ENCODE measurements at places on chromosomes 3 and 15.

GRCh38 chr3:188979669-188980310 lies 192.0 kb upstream of the TPRG1 start:
- no peak for DNase-seq

DNA sequence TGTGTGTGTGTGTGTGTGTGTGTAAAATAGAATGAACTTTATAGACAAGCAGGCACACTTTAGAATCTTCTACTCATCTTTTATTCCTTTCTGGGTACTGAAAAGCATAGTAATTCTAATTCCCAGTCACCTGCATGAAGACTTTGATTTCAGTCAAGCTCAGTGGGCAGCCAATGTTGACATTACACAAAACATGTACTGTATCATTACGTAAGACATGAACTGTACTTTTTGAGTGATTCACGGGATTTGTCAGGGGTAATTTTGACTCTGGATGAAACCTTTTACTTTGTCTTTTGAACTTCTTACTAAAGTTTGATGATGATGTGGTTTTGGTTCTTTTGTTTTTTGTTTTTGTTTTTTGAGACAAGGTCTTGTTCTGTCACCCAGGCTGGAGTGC lies 38.8 kb downstream of the PTPRG start:
- no peak for DNase-seq

GRCh38 chr3:139301654-139302053 lies 42.2 kb upstream of the MRPS22 start:
- no peak for DNase-seq

- DNase-seq = no peak
These were observed 457.5 kb upstream of the ALCAM start for GRCh38 chr3:104909198-104909597.

- DNase-seq = no peak
These were observed 12.8 kb downstream of the CFAP100 start for GRCh38 chr3:126407412-126408044.

GRCh38 chr15:55248895-55249294 lies 40.7 kb downstream of the RAB27A start:
- DNase-seq = no peak

- no peak for DNase-seq
These were observed 46.9 kb upstream of the PPP2R3A start for GRCh38 chr3:135918600-135918999.

GRCh38 chr3:30712991-30713390 lies 106.6 kb downstream of the TGFBR2 start:
- DNase-seq = no peak

- DNase-seq = no peak
These were observed 109.6 kb upstream of the TMCO5A start for GRCh38 chr15:37824717-37825382.

GRCh38 chr3:45413172-45413765 lies 24.9 kb downstream of the LARS2 start:
- no peak for DNase-seq

DNA sequence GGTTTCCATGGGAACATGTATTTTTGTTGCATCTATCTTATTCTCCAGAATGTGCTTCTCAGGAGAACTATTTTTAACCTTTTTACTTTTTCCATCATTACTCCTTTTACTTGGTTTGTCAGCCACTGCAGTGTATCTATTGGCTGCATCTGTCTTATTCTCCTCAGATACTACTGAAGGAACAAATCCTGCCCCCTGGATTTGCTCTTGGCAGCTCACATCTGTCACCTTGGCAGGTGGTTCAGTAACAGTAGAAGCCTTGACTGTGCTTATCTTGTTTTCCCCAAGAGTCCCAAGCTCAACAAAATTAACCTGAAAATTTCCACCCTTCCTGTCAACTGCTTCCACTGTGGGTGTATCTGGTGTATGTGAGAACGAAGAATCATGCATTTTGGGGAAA lies 106.0 kb downstream of the MAP4 start:
- DNase-seq = no peak

DNA sequence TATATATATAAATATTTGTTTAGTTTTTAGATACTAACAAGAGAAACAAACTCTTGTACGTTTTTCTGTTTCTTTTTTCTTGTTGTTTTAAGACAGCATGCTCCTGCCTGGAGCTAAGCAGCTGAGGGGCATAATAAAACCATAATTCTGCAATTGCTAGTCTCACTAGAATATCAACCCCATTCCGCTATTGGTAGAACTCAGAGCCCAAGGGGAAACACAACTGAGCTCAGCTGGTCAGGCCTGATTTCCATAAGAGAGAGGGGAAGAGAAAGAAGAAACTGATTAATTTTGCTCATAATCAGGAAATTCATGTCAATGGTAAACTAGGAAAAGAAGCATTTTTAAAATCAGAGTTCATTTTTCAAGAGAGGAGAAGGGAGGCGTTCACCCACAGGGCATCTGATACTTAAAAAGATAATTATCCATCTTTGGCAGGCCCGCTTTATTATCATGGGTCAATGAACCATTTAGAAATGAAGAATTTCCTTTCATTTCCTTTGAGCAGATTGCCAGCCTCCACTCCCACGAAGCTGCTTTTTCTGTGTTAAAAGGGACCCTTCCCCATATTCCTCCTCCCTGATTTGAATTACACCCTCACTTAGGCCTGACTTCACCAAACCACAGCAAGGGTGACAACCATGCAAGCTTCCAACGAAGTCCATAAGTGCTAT lies 965.3 kb upstream of the CFAP20DC start:
- no peak for DNase-seq

DNA sequence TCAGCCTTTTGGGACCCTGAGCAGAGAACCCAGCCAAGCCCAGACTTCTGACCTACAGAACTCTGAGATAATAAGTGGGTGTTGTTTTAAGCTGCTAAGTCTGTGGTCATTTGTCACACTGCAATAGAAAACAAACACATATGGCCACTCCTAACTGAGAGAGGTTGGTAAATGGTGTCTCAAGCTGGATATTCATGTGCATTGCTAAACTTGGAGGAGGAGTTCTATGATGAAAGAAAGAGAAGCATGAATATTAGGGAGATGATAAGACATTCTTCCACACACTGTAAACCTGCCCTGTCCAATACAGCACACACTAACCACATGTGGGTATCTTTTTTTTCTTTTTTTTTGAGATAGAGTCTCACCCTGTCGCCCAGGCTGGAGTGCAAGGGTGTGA lies 27.8 kb upstream of the UBL7 start:
- no peak for DNase-seq

DNA sequence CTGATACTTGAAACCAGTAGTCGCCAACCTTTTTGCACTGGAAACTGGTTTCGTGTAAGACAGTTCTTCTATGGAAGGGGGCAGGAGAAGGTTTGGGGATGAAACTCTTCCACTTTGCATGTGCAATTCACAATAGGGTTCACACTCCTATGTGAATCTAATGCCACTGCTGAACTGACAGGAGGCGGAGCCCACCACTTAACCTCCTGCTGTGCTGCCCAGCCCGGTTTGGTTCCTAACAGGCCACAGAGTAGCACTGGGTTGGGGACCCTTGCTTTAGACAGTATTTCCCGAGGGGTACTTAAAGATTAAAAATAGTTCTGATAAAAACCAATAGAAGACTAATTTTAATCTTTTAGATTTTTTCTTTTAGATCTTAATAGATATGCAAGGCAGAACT lies 11.1 kb downstream of the TFG start:
- no peak for DNase-seq

DNA sequence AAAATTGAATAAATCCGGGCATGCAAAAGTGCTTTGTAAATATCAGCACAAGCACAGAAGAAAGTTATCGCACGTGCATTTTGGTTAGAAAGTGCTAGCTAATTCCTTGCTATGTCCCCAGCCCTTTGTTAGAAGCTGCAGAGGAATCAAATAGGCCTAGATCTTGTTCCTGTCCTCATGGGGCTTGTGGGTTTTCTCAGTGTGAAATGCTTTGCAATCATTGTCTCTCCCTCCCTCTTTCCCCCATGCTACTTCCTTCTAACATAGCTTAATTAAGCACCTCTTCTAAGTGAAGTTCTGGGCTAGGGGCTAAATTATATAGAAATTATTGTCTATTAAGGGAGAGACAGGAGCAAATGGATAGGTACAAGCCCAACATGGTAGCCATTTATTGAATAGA lies 271.7 kb downstream of the RPLP1 start:
- no peak for DNase-seq

GRCh38 chr3:4849136-4849535 lies 130.1 kb upstream of the BHLHE40 start:
- no peak for DNase-seq

GRCh38 chr15:42547918-42548248 lies 710 bp downstream of the LRRC57 start:
- no peak for DNase-seq

DNA sequence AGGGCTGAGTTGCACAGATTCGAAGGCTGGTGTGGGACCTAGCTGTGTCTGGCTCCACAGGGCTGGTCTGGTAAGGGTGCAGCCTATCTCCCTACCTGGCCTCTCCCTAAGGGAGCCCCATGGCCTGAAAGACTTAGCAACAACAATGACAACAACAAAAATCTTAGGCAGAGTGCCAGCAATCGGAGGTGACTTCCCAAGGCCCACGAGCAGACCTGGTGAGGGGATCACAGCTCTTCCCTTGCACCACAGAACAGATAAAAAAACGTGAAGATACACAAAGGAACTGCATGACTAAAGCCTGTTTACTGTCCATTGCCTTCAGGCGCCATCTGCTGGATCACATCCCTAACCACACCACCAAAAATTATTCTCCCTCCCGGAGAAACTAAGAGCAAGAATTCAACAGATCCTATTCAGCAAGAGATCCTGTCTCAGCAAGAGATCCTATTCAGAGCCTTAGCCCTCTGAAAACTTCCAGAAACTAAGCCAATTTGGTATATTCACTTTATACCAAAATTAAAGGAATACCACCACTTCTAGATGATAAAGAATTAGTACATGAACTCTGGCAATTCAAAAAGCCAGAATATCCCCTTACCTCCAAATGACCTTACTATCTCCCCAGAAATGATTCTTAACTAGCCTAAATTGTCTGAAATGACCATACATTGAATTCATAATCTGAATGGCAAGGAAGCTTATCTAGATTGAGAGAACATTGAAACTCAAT lies 24.1 kb upstream of the OR5K4 start:
- DNase-seq = peak; percentile 18

- no peak for DNase-seq
These were observed 139.3 kb downstream of the SERPINI1 start for GRCh38 chr3:167874671-167875372.

DNA sequence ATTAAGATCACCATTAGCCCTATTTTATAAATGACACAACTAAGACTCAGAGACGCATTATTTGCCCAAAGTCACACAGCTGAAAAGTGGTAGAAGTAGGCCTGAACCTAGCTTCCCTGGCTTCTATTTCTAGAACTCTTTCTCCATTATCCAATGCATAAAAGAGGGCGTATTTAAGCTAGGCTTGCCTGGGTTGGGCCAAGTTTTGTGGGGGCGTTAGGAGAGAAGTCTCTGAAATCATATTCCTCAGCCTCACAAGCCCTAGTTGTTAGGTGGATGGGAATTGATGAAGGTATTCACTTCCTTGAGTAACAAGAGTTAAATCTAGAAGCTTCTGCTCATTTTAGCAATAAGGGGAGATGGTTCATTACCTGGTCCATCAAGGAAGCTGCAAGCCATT lies 22.3 kb downstream of the TIMP4 start:
- no peak for DNase-seq

DNA sequence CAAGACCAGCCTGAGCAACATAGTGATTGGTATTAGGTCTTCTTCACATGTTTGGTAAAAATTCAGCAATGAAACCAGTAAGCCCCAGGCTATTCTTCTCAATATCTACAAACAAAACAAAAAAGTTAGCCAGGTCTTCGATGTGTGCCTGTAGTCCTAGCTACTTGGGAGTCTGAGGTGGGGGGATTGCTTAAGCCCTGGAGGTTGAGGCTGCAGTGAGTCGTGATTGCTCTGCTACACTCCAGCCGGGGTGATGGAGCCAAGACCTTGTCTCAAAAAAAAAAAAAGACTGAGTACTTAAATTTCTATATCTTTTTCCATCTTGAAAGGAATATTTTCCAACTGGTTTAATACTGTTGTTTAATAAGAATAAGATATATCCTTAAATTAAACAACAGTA lies 106.8 kb downstream of the MBNL1 start:
- no peak for DNase-seq

DNA sequence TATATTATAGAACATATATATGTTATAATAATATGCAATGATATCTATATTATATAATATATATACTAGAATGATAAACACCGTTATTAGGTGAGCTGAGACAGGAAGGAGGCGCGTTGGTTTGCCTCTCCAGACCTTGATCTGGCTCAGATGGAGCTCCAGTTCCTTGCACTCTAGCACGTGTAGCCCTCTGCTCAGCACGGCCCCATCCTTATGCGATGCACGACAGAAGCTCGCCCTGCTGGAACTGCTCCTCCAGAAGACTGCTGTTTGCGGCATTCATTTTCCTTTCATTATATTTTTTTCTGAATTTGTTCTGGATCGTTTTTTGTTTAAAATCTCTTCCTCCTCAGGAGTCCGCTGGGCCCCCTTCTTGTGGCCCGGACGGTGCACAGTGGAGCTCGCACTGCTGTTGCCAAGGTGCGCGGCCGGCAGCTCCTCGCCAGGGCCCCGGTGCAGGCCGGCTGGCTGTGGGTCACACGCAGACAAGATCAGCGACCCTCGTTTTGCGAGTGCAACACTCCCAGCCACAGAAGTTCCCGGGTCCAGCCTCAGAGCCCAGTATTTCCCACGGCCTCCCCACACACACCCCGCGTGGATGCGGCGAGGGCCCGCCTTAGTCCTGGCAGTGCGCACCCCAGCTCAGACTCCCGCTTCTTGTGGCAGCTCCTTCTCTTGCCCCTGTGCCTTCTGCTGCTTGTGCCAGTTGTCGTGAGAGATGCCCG lies 112.2 kb downstream of the CHL1 start:
- no peak for DNase-seq

- no peak for DNase-seq
These were observed 58.4 kb downstream of the TMEM44 start for GRCh38 chr3:194574639-194575483.

GRCh38 chr15:68580026-68580882 lies 1.5 kb downstream of the CORO2B start:
- no peak for DNase-seq

GRCh38 chr3:146605106-146605505 lies at the start of gene PLSCR5:
Gene PLSCR5, minus strand, starts transcription at chr3:146605346. Its CDS starts 134 bp downstream, at chr3:146605212.
- no peak for DNase-seq

- no peak for DNase-seq
These were observed 435.1 kb downstream of the MAGI1 start for GRCh38 chr3:65603631-65604030.

- no peak for DNase-seq
These were observed 11.8 kb upstream of the SLC6A11 start for GRCh38 chr3:10804183-10804648.

- DNase-seq = no peak
These were observed 466.0 kb upstream of the NR2F2 start for GRCh38 chr15:95864467-95864886.

- no peak for DNase-seq
These were observed 201.1 kb downstream of the UBE2E2 start for GRCh38 chr3:23404246-23404645.
